ENCODE measurements at places on chromosomes 7 and 10. TPM values are rescaled to one million over a fixed set of nuclear protein-coding genes. Genes with fewer than 3 reads are reported as not detected.

DNA sequence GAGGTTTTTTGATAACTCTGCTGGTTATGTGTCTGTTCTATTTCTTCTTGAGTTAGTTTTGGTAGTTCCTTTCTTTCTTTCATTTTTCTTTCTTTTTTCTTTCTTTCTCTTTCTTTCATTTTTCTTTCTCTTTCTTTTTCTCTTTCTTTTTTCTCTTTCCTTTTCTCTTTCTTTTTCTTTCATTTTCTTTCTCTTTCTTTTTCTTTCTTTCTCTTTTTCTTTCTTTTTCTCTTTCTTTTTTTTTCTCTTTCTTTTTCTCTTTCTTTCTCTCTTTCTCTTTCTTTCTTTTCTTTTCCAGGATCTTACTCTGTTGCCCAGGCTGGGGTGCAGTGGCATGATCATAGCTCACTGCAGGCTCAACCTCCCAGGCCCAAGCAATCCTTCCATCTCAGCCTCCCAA is 20.4 kb upstream of the RHBDD2 start:
- no peak for DNase-seq

DNA sequence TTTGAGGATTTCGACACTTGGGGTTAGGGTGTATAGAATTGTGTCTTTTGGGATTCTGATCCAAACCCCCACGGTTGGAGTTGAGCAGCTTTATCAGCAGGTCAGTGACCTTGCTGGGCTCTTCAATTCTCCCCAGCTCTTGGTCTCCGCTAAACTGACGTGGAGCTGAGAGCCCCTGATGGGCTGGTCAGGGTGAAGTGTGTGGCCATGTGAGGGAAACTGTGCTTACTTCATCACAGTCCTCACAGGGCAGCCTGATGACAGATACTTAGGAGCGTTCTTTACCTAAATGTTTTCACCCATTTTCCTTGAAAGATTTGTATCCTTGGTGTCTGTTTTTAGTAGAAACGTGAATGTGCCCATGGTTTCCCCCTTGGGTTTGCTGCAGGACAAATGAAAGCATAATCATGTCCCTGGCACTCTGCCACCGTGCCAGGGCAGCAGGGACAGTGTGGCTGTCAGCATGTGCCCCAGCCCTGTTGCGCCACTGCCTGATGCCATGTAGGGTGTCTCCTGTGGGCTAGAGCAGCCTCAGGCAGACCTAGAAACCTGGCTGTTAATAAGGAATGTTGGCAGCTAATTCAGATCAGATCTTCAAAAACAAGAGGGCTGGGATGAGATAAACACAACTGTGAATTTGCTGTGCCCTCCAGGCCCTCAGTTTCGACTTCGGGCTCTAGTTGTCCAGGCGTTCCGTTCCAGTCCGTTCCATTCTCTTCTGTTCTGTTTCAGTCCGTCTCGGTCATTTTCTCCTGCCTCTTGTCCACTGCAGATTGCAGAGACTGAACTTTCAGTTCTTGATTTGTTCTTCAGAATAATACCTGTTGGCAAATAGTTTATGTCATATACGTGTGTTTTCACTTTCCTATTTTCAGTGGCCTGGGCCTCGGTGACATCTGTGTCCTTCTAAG is 96.8 kb downstream of the TRRAP start:
- no peak for DNase-seq

DNA sequence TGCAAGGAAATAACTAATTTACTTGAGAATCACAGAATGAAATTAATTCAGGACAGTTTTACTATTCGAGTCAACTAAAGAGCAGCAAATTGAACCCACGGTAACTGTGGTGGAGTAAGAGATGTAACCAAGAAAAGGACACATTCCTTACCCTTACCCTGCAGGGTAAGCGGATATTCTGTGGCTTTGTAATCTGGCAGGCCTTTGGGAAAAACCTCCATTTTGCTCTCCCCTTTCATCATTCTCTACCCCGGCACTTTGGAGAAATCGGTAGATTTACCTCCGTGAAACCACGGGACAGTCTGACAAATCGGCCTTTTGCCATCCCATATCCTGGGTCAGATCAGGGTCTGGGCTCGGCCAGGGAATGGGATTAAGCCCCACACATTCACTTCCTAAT is 18.4 kb downstream of the RCC1L start:
- DNase-seq: no peak

- no peak for DNase-seq
Observed at GRCh38 chr10:49280001-49280408, 19.0 kb upstream of the C10orf71 start.

DNA sequence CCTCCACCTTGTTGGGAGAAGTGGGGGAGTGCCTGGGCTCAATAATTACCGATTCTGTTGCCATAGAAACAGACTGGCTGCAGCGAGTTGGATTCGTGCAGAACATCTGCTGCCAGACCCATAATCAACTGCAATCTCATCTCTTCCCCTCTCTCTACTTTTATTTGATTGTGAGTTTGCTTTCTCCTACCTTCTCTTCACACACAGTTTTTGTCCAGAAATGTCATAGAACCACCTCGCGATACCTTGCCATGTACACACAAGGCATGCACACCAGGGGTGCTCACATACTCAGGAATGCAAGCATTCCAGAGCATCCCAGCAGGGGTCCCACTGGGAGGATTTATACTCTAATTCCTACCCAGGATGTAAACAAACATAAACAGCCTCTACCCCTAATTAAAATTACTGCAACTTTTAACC is 262.2 kb upstream of the AOAH start:
- DNase-seq: no peak

- no peak for DNase-seq
Observed at GRCh38 chr10:108817584-108817983, 1105.7 kb downstream of the XPNPEP1 start.

GRCh38 chr7:150806863-150807262 is 6.3 kb downstream of the TMEM176A start:
- DNase-seq: no peak

GRCh38 chr10:45249978-45250693 is 65.3 kb downstream of the OR13A1 start:
- DNase-seq: peak; percentile 34

GRCh38 chr10:77492368-77492994 is 145.1 kb downstream of the KCNMA1 start:
- no peak for DNase-seq

GRCh38 chr7:87027900-87028299 is 31.6 kb downstream of the ELAPOR2 start:
- no peak for DNase-seq

GRCh38 chr10:35349389-35349915 is 13.1 kb downstream of the CCNY start:
- DNase-seq: no peak

DNA sequence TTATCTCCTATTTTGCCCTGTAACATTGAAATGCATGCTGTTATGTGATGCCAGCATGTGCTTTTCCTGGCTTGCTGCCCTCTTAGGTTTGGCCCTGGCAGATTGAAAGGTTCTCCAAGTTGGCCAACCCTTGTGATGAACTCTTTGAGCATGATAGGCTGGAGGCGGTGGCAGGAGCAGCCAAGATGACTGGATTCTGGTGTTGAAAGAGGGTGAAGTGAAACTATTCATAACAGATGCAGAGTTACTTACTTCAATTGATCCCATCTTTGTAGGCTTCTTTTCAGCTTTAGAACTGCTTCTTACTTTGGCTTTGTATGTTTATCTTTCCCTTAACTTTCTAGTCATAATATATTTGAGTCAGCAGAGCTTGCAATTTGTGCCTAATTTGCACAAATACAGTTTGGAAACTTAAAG is 57.6 kb downstream of the BICC1 start:
- no peak for DNase-seq

DNA sequence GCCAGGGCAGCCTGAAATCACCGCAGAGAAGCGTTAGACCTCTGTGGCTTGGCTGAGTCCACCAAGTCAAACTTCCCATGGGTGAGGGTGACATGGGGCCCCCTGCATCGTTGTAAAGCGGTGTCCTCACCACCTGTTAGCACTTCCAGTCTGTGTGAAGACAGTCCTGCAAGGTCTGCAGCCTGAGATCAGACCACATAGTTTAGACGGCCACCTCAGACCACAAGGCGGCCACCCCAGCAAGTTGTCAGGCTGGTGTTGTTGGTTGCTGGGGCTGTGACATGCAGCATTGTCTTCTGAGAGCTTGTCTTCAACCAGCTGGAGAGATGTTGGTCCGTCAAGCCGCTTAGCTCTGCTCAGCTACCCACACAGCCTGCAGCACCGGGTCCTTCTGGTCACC is 44.1 kb upstream of the TARP start:
- DNase-seq: no peak

DNA sequence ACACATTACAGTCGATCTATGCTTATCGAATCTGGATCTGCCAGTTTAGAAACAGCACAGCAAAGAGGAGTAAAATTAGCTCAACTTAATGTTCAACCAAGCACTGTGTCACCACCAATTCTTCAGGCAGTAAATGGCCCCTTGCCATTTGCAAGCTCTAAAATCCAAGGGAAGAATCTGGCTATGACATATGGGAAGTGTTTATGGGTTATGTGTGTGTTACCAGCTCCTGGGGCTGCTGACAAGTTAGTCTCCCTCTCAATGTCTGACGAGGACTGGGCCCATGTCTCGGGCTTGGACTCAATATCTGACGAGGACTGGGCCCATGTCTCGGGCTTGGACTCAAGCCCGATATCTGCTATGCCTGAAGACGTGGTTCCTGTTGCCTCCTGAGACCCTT is 5.7 kb upstream of the ITIH2 start:
- no peak for DNase-seq

- no peak for DNase-seq
Observed at GRCh38 chr10:21403256-21404015, 122.0 kb downstream of the SKIDA1 start.

- no peak for DNase-seq
Observed at GRCh38 chr7:957418-958220, 3.1 kb upstream of the ADAP1 start.

- no peak for DNase-seq
Observed at GRCh38 chr10:6133331-6134098, 44.7 kb downstream of the RBM17 start.

GRCh38 chr10:122419016-122419415 is 35.4 kb upstream of the ARMS2 start:
- no peak for DNase-seq

DNA sequence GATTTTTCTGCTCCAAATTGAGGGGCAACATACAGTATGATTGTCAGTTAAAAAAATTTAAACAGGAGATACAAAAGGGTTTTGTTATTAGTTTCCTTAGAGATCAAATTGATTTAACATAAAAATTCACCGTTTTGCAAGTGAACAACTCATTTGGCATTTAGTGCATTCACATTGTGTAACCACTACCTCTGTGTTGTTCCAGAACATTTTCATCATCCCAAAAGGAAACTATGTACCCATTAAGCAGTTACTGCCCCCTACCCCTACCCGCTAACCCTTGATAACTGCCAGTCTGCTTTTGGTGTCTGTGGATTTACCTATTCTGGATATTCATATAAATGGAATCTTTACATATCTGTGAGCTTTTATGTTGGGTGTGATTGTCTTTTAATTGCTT is 3.1 kb downstream of the ZRANB1 start:
- DNase-seq: no peak

DNA sequence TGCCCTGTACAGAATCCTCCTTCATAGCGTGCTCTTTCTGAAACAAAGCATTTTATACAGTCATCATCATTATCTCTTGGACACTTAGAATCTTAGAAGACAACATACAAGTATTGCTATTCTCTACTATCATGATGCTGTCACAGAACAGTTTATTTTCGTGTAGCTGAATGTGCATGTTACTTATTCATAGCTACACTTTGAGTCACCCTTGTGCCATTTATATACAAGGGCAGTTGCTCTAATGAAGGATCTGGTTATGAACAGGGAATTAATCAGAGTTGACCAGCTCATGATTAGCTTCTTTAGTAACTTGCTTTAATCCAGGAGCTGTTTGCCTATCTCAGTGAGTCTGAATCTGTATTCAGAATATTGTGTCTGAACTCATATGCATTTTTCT is 11.2 kb downstream of the CASP2 start:
- no peak for DNase-seq

- DNase-seq: no peak
Observed at GRCh38 chr10:59106441-59106840, 70.0 kb upstream of the PHYHIPL start.

GRCh38 chr7:142607351-142607750 is 141.9 kb upstream of the PRSS1 start:
- DNase-seq: no peak

- no peak for DNase-seq
Observed at GRCh38 chr7:51308696-51309095, 7.9 kb downstream of the COBL start.

LRGUK gene
- total RNA-seq: 0.34 TPM

UNC5B gene
- total RNA-seq: 19.5 TPM

INHBA gene
- total RNA-seq: 20.2 TPM

ATRNL1 gene
- 8.0 TPM for total RNA-seq

DGKB gene
- 0.29 TPM for total RNA-seq

TUBB8 gene
- not detected for total RNA-seq

INA gene
- total RNA-seq: 4.3 TPM

PRF1 gene
- not detected for total RNA-seq
